ENCODE measurements at places on chromosomes 13 and 19.

DNA sequence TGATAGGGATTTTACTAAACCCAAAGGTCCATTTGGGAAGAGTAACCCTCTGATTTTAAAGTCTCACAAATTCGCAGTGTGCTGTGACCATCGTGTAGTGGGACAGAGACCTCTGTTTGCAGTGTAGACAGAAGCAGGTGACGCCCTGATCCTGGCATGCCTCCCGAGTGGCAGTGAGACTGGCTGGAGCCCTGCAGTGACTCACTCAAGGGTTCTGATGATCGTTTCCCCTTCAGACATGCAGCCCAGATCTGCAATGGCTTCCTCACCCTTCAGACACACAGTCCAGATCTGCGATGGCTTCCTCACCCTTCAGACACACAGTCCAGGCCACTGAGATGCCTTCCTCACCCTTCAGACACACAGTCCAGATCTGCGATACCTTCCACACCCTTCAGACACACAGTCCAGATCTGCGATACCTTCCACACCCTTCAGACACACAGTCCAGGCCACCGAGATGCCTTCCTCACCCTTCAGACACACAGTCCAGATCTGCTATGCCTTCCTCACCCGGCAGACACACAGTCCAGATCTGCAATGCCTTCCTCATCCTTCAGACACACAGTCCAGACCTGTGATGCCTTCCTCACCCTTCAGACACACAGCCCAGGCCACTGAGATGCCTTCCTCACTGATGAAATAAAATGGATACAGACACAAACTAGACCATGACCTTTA lies 125.2 kb downstream of the ATP11A start:
- no peak for ATAC-seq

GRCh38 chr13:109910194-109910593 lies 123.8 kb upstream of the IRS2 start:
- ATAC-seq, result no peak

GRCh38 chr13:73828811-73829210 lies 305.4 kb downstream of the KLF12 start:
- no peak for ATAC-seq

DNA sequence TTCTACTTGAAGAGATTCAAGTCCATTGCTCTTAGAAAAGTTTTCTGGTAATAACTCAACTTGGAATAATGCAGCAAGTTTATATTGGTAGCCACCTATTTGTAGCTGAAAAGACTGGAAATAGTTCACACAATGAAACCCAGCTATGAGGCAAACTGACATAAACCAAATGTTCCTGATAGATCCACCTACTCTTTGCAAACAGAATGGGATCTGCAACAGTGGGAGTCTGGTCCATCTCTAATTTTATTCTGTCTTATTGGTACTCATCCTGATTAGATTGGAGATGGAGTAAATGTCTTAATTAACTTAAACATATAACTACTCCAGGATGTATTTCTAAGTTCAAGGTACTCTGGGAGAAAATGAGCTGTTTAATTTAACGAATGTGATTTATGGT lies 438.0 kb downstream of the OLFM4 start:
- ATAC-seq, result no peak

DNA sequence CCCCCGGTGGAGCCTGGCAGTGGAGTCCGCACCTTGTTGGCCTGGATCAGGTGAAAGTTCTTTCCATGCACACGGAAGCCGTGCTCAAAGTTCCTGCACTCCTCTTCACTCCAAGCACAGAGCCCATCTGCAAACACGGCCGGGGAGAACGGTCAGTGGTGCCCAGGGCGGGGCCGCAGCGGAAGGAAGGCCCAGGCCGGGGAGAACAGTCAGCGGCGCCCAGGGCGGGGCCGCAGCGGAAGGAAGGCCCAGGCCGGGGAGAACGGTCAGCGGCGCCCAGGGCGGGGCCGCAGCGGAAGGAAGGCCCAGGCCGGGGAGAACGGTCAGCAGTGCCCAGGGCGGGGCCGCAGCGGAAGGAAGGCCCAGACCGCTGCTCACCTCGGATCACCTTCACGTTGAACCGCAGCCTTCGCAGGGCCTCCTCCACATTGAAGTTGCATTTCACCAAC lies 20.6 kb upstream of the PLPP2 start:
- no peak for ATAC-seq

- no peak for ATAC-seq
Measured at GRCh38 chr19:6271251-6271650, 8.5 kb downstream of the MLLT1 start.

DNA sequence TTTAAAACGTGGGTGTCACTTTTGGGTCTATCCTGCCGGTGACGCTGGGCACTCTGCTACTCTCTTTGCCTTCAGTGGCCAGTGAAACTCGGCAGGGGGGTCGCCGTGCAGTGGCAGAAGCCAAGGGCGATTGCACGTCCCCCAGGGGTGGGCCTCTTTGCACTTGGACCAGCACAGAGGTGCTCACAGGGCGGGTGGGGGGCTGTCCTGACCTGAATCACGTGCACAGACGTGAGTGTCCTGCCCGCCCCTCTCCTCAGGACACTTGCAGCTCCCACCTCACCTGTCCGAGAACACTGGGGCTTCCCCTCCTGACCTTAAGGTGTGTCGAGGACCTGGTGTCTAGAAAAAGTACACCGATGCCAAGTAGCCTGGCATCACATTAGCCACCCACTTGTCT lies 16.1 kb downstream of the COL4A1 start:
- ATAC-seq, result no peak

GRCh38 chr13:45490068-45490467 lies 25.3 kb downstream of the COG3 start:
- ATAC-seq, result peak; percentile 50

- ATAC-seq, result no peak
Measured at GRCh38 chr19:40279761-40280607, 5.2 kb downstream of the AKT2 start.
